ENCODE measurements at places on chromosomes 6 and 20.

DNA sequence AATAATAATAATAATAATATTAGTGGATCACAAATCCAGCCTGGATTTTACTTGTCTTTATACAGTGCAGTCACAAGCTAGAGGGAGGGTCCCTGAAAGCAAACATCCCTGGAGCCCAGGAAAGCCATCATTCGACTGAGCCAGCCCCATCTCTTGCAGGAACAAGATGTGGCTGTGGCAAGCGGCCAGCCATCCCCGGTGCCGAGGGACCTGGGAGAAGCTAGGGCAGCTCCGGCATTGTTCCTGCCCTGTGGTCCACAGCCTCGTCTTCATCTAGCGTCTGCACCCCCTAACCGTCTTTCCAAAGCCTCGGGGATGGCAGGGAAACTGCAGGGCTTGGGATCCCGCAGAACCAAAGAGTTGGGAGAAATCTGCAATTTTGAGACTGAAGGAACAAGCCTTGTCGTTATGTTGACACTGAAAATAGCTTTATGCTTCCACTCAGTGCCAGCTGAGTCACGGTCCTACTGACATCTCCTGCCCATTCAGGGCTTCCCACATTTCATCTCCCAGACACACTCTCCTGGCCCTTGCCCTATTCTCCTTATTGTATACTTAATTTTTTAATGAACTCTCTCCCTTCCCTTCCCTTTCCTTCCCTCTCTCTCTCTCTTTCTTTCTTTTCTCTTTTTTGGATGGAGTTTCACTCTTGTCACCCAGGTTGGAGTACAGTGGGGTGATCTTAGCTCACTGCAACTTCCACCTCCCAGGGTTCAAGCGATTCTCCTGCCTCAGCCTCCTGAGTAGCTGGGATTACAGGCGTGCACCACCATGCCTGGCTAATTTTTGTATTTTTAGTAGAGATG, 62.5 kb upstream of the ZNFX1 start:
- DNase-seq, result no peak

DNA sequence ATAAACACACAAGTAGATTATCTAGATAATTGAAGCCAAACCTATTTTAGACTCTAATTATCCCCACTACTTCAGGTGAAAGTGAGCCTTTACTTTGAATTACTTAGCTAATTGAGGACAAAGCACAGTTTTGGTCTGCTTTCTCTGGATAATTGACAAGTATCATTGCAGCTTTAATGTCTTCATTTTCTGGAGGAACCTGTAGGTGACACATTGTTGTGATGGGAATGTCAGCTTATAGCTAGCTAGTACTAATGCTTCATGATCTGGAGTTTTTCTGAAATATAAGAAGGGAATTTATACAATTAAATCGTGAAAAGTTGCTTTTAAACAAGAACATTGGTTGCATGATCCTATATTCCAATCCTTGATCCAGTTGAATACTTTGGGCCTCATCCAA, 319.3 kb upstream of the CITED2 start:
- no peak for DNase-seq

DNA sequence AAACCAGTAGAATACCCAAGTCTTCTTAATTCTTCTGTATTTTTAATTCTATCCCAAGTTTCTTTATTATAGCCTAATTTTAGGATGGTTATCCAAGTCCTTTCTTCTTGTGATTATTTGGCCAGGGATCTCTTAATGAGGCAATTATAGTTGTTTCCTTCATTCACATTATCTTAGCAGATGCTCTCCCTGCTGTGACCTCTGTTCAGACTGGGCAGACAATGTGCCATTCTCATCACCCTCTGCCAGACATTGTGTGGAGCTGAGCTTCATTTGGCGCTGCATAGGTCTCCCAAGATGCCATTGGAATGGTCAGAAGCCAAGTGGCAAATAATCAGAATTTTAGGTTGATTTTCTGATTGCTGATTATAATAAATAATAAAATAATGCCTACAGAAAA, 79.4 kb downstream of the LIN28B start:
- no peak for DNase-seq

DNA sequence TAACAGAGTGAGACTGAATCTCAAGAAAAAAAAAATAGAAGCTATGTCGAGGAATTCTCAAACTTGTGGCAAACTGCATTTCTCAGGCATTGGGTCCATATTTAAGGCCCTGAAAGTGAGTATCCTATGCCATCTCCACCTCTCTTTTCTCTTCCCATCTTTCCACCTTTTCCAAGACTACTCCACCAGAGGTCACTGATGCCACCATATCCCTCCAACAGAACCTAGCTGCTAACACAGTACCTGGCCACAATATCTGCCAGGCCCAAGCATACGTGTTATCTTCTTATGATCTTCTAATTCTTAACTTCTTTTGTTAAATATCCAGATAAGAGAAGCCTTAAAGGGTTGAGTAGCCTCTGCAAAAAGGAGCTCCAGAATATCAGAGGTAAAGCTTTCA, 8.2 kb upstream of the ADGRF4 start:
- DNase-seq, result no peak

DNA sequence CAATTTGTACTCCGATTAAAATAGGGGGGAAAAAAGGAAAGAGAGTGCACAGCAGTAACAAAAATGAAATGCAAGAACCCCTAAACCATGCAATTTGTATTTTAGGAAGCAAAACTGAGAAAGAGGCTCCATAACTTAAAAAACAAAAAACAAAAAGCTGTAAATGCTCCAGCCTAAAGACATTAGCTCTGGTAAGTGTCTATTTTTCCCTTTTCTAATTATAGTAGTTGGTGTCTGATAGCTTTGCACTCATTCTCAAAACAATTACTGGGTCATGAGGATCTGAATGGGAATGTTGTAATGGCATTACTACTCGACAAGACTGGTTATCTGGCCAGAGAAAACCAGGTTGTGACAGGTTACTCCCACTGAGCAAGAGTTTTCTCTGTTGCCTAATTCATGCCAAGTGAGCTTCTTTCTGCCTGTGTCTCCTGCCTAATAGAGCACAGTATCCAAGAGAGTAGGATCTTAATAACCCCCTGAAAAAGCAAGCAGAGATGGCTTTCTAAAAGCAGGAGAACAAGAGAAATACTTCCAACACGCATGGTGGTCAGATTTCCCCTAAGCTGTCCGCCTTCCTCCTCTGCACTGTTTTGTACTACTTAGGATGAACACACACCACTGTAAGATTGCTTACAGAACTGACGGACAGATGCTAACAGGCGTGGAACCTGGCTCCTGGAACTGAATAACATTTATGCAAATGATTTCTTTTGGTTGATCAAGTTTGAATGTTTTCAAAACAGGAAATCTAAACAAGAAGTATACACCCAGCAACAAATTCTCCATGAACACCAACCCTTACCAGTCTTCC, 86.4 kb downstream of the FKBP5 start:
- DNase-seq, result no peak

DNA sequence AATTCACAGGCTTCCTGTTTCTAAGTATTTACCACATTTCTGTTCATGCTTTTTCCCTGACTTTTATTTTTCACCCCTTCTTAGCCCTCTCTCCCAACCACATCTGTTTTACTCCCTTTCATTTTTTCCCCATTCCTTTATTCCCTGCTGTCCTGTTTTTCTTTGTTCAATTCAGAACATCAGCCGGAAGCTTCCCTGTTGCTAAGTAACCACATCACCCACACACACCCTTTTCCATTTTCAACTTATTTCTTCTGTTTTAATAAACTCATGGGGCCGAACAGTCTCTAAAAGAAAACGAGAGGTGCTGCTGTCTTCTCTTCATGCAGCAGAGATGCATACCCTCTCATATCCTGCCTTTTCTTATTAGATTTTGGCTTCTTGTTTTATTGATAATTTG, 53.5 kb upstream of the CEP85L start:
- DNase-seq, result no peak

DNA sequence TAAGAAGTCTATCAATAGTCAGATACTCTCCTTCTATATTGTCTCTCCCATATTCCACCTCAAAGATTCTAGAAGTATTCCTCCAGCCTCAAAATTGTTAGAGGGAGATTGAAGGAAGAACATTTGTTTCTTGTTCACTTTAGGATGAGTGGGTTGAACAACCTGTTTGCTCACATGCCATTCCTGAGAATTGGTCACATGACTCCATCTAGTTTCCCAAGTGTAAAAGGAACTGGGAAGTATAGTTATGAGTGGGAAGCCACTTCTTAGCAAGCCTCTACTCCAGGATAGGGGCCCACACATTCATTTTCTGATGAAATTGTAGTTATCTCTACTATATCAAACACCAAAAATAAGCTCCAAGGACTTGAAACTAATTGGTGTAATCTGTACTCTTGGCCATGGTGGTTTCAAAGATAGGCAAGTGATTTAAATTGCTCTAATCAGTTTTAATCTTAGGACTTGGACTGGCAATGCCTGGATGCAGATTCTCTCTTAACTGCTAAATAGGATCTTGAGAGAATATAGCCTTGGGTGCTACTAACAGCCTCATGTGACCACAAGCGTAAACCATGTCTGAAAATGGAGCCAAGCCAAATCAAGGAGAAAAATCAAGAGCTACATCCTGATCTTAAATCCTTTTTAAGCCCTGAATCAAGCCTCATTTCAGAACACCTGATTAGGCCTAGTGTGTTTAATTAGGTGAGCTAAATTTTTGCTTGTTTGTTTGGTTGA, 758.7 kb upstream of the MAN1A1 start:
- DNase-seq, result no peak

DNA sequence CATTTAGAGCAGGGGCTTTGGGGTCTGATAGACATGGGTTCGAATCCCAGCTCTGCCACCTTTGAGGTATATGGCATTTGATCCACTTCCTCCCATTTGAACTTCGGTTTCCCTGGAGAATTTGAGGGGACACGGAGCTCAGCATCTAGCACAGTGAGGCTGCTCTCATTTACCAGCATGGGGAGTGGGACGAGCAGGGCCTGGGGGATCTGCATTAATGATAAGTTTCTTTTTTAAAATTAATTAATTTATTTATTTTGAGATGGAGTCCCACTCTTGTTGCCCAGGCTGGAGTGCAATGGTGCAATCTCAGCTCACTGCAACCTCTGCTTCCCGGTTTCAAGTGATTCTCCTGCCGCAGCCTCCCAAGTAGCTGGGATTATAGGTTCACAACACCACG, 52.6 kb downstream of the VSTM2L start:
- DNase-seq, result no peak

DNA sequence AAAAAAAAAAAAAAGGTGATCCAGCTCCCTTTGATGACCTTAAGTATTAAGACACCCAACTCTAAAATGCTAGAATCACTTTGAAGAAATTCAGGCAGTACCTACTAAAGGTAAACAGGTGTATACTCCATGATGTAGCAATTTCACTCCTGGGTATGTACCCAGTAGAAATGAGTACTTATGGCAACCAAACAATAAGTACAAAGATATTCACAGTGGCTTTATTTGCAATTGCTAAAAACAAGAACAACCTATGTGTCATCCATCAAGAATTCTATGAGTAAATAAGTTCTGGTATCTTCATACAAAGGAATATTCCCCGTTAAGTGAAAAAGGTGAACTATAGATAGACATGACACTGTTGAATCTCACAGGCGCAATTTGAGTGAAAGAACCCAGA, 29.4 kb downstream of the MDGA1 start:
- no peak for DNase-seq

DNA sequence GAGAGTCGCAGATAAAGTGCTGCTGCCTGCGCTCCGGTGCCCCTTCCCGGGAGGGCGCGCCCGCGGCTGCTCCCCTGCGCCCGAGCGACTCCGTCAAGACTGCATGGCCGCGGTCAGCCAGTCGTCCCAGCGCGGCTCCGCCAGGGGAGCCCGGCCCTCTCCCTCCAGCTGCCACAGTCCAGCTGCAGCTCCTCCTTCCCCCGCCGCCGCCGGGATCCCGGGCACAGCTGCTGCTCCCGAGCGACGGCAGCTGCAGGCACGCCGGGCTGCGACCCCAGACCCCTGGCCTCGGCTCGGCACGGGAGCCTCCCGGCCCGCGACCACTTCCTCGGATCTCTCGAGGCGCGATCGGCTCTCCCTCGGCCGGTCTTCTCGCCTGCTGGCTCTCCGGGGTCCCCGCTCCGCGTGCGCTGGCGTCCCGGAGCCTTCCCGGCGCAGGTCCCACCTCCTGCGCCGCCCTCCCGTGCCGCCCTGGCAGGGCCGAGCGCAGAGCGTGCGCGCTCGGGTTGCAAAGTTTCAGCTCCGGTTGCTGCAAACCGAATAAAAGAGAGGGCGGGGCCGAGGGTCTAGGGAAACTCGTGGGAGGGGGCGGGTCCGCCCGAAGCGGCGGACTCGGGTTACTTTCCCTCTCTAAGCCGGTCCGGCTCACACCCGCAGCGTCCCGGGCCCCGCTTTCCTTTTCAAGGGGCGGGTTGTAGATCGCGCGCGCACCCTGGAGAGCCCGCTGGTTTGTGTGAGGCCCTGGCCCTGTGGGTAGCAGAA, at the start of gene CNKSR3:
TSS of gene CNKSR3 (minus strand) at position 542 of the 762 bp plus-strand sequence. CDS start 571 bp downstream, outside the sequence.
- peak; percentile 89 for DNase-seq
